Nephron progenitor cell (in vitro differentiated cells): ENCODE measurements at places on chromosomes 3 and 15.

- no peak for DNase-seq
Measured at GRCh38 chr3:3066378-3066777, 43.8 kb downstream of the IL5RA start.

DNA sequence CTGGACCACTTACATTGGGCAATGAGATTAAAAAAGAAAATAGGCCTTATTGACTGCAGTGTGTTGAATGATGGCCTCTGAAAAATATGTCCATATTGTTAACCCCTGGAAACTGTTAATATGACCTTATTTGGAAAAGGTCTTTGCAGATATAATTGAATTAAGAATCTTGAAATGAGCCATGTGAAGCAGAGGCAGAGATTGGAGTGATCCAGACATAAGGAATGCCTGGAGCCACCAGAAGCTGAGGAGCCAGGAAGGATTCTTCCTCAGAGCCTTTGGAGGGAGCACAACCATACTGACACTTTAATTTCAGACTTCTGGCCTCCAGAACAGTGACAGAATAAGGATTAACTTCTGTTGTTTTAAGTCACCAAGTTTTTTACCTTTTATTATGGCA lies 510.4 kb upstream of the AGTR1 start:
- no peak for DNase-seq

DNA sequence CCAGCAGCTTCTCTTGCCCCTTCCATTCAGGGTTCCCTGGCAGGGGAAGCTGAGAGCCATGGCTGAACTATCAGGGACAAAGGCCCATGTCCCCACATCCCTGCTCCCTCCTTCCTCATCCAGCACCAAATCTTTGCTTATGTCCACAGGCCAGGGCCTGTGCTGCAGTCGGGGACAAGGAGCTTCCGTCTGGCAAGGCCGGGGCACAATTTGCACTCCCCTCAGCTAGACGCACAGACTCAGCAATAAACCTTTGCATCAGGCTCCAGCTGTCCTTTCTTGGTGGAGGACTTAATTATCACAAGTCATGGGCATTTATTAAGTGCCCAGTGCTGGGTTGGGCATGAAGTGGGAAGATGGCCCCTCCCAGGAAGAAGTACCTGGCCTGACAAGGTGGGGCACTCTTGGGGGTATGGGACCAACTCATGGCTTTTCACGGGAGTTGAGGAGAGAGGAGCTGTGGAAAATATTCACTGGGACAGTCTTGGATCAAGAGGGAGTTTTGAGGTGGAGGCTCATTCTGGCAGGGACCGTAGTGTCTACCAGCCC lies 4.9 kb downstream of the GNAT1 start:
- no peak for DNase-seq

- no peak for DNase-seq
Measured at GRCh38 chr3:143476965-143477640, 357.5 kb downstream of the CHST2 start.

GRCh38 chr3:49339941-49340800 lies at the start of gene USP4:
Gene USP4, minus strand, starts transcription at chr3:49340053. Its CDS starts 29 bp downstream, at chr3:49340024.
- DNase-seq: peak; percentile 83

DNA sequence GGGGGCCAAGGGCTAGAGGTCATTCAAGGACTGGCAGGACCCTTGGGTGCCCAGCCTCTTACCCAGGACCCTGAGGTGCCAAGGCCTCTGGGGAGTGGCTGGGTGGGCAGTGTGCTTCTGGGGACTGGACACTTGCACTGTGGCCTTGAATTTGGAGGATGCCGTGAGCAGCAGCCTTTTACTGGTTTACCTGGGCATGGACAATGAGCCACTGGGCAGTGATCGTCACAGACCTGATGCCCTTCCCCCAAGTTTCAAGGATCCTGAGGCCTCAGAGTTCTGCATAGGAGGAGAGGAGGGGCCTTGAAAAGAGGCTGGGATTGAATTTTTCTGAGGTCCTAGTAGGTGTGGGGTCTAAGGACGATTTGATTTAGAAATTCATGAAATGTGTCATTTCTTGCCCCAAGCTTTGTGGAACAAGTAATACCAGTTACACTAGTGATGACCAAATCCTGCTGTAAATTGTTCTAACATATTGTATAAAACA lies 146.1 kb upstream of the TPM1 start:
- DNase-seq: no peak

- DNase-seq: no peak
Measured at GRCh38 chr15:62112616-62113593, 46.1 kb downstream of the C2CD4A start.

- DNase-seq: no peak
Measured at GRCh38 chr3:132561003-132561402, 36.1 kb upstream of the ACKR4 start.

- DNase-seq: no peak
Measured at GRCh38 chr3:104447681-104448080, 919.0 kb upstream of the ALCAM start.
